ENCODE measurements at places on chromosomes 1 and 21.

- DNase-seq = no peak
Measured at GRCh38 chr21:29751473-29752185, 188.2 kb downstream of the GRIK1 start.

DNA sequence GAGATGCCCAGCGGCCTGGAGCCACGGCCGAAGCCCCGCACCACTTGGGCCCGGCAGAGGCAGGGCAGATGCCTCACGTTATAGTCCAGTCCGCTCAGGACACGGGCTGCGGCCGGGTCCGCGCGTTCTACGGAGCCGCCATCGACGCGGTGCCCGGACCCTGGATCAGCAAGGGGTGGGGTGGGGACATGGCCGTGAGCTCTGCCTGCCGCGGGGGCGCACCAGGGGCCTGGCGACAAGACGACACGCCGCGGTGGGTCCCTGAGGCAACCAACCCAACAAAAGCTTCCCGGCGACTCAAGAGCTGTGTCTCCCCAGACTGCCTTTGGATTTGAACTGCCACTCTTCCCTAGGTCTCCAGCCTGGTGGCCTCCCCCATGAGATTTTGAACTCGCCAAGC, 211.4 kb upstream of the GREM2 start:
- no peak for DNase-seq

DNA sequence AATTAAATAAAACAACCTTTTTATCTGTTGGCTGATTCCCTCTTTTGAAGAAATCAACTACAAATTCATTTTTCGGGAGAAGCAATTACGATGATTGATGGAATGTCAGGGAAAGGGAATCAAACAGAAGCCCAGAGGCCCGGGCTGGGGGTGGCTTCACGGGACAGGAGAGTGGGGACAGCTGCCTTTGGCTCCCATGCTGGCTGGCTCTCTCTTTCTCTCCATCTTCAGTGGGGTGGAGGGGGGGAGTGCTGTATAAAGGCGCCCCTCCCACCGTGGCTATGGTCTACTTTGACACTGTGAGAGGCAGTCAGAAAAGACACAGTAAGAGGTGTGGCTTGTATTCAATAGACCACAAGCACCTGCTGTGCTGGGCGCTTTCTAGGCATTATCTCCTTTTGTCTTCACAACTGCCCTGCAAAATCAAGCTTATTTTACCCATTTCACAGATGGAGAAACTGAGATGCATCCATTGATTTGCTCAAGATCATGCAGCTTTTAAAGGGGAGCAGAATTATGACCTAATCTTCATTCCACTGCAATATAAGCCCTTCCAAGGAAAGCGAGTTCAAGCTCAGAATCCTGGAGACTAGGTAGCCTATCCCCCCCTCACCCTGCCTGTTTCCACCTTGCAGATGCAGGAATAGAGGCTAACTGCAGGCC, 92.9 kb downstream of the GRIK3 start:
- no peak for DNase-seq

DNA sequence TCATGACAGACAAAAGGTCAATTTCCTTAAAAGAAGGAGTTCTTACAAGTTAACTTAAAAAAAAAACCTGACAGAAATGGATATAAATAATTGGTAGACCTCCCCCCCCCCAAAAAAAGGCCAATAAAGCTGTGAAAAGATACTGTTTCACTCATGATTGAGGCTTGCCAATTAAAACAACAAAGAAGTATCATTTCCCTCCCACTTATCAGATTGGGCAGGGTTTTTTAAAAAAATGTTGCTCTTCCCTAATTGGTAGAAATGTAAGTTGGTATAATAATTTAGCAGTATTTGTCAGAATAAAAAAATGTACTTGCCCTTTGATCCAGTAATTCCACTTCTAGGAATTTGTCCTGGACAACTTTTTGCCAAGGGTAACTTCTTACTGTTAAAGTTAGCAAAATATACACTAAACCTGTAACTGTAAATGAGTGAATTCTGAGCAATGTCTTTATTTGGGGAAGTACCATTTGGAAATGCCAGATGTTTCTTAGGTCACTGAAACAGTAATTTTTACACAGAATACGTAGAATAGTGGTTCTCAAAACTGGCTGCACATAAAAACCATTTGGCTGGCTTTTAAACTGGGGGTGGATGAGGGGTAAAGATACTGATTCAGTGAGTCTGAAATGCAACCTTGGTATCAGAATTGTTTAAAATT, 17.5 kb downstream of the RNF2 start:
- no peak for DNase-seq

DNA sequence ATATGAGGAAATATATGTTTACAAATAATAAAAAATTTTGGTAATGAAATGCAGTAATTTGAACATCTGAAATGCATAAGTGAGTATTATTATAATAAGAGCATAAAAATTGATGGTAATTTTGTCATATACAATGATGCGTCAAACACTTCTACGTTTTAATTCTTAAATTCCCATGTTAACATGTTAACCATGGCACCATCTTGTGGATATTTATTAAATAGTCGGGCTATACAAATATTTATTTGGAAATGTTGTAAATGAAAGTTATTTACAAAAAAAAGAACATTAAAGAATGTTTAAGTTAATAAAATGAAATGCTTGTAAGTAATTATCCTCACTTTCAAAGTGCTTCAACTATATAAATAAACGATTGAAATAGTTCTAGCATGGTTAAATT, 57.2 kb upstream of the C1orf185 start:
- DNase-seq = peak; percentile 2

DNA sequence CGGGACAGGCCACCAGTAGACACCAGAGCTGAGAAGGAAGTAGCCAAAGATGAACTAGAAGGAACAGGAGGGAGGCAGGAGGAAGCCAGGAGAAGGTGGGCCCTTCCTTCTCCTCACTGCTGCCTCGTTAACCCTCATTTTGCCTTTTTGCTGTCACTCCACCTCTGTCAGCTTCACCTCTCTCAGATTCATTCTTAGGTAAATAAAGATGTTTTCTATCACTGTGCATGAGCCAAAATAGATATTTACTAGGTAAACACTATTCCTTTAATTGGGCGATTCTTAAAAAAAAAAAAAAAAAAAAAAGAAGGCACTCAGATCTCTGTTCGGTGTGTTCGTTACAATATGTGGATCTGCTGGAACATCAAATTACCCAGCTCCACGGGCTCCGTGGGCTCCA, 112.3 kb downstream of the GLUL start:
- DNase-seq = no peak

GRCh38 chr1:3674100-3675094, 22.1 kb downstream of the TP73 start:
- DNase-seq = no peak

All from CD4-positive, alpha-beta T cell treated with Interleukin-15 for 4 hours (primary cell).